ENCODE measurements at places on chromosomes 11 and 22.

- no peak for DNase-seq
Observed at GRCh38 chr11:43582863-43583462, 97.6 kb upstream of the HSD17B12 start.

GRCh38 chr11:8988329-8989234, 15.2 kb downstream of the NRIP3 start:
- no peak for DNase-seq

DNA sequence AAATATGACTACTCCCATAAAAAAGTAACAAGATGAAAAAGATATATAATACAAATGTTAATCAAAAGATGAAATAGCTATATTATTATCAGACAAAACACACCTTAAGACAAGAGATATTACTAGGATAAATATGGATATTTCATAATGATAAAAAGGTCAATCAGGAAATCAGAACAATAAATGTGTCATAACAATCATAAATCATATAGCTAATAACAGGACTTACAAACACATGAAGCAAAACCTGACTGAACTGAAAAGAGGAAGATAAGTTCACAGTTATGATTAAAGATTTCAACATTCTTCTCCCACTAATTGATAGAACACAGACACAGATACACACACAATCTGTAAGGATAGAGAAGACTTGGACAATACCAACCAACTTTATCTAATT, 47.2 kb downstream of the EIF3M start:
- DNase-seq, result no peak

DNA sequence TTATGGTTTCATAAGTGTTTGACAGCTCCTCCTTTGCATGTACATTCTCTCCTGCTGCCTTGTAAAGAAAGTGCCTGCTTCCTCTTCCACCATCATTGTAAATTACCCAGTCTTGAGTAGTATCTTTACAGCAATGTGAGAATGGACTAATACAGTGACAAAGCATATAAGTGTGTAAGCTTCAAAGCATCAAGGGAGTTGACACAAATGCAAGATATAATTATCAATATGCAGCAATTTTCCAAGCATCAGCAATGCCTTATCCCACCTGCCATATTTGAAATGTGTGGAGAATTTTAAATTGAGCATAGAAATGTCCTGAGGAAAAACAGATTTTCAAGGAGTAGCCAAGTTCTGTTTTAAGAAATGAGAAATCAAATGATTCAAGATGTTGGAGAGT, 1.7 kb upstream of the OR5AL1 start:
- DNase-seq, result no peak

- no peak for DNase-seq
Observed at GRCh38 chr11:129865701-129866100, 29.7 kb downstream of the NFRKB start.

DNA sequence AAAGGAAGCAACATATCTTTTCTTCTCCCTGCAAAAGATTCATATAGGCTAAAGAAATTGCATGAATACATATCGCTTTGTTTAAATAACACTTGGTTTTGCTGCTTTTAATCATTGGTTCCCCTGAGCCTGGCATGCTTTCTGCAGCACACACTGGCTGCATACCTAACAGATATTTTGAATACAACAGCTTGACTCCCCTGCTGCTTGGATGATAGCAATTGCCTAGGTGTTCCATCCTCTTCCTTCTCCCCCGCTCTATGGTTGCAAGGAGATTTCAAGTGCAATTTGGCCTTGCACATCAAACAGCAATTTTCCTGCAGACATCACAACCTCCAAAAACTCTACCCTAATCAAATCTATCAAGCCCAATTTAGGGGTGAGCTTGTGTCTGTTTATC, 430.0 kb downstream of the NTM start:
- no peak for DNase-seq

GRCh38 chr11:18739685-18740084, 13.7 kb upstream of the IGSF22 start:
- DNase-seq, result no peak

DNA sequence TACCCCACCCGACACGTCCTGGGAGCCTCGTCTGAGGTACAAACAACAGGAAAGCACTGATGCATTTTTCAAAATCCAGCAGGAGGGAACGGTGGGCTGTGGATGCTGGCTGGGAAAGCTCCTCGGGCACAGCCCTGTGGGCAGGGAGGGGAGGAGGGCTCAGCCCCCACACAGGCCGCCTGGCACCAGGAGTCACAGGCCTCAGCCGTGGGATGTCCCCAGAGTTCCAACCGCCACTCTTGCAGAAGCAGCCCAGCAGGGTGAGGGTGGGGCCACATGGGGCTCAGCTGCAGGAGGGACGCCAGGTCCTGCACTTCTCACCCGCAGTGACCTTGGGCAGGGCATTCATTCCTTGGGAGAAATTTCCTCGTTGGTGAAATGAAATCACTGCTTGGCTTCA, 274.6 kb downstream of the BRD1 start:
- DNase-seq, result no peak

All from sciatic nerve (tissue), 2 donors.